Smooth muscle cell of trachea (primary cell): ENCODE measurements at places on chromosomes 11 and 22. TPM values are rescaled to one million over a fixed set of nuclear protein-coding genes. Genes with fewer than 3 reads are reported as not detected.

FAM180B gene
- 0.17 TPM in 1 of 2 replicates, not detected in the other for total RNA-seq

OTOG gene
- total RNA-seq: not detected in 2 replicates

CD3D gene
- total RNA-seq: not detected in 2 replicates

SLC5A12 gene
- total RNA-seq: not detected in 2 replicates

CRYBB3 gene
- total RNA-seq: not detected in 2 replicates

GAS2 gene
- total RNA-seq: 0.17 and 1.3 TPM in 2 replicates

CRYBA4 gene
- total RNA-seq: not detected in 2 replicates
